ENCODE measurements at places on chromosomes 11 and 22.

GRCh38 chr11:11998091-11998781, 10.2 kb downstream of the DKK3 start:
- no peak for DNase-seq

DNA sequence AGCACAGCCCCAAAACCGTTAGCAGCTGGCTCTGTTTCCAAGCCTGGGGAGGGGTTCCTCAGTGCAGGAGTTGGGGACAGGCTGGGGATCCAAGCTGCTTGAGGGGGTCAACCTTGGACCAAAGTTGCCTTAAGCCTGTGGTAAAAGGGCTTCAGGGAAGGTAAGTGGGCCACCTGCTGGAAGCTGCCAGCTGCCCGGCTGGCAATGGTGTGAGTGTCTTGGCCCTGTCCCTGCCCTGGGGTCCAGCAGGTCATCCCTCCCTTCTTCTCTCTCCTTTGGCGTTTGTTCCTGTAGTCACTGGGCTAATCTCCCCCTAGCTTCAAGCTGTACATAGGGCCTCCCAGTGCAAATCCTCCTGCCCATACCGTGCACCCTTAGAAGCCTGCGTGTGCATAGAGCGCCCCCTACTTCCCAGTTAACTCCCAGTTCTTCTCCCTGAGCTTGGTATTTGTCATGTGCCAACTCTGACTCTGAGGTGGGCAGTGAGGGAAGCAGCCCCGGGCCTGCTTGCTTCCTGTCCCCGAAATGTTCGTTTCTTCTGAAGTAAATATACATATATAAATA, 4.4 kb downstream of the TMEM258 start:
- no peak for DNase-seq

GRCh38 chr11:69375316-69376154, 81.6 kb downstream of the MYEOV start:
- DNase-seq = no peak

- no peak for DNase-seq
Observed at GRCh38 chr11:83656796-83657330, 370.7 kb upstream of the CCDC90B start.

GRCh38 chr11:68504432-68505066, 44.0 kb downstream of the PPP6R3 start:
- DNase-seq = no peak

DNA sequence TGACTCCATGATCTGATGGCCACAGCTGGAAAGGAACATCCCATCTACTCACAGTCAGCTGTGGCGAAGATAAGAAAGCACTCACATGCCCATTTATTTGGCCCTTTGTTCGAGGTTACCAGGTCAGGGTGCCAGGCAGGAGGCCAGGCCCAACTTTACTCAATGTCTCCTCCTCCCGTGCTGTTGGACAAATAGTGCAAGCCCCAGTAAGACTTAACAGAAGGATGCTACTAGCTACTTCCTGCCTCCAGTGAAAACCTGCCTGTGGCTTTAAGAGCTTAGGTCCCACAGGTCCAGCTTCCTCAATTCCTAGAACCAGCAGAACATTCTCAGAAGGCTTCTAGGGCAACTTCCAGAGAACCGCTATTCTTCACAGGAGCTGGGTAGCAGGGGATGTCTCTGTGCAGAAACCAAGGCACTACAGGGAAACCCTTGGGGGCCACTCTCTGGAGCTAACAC, 12.9 kb upstream of the CRY2 start:
- no peak for DNase-seq

GRCh38 chr11:122167100-122167499, 51.1 kb upstream of the BLID start:
- no peak for DNase-seq

DNA sequence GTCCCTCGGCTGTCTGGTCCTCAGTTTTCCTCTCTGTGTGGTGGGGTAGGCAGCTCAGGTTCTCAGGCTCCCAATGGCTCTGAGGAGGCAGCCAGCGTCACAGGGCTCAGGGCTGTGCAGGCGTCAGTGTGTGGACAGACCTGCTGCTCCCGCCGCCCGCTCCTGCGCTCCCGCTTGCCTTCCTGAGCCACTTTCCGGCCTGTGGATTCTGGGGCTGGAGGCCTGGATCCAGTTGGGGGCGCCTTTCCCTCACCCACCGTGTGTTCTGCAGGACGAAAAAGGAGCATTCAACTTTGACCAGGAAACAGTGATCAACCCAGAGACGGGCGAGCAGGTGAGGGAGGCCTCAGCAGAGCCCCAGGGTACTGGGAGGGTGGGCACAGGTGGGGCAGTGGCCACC, 14.7 kb downstream of the DPP3 start:
- DNase-seq = no peak

Measured in NCI-H748 treated with DMSO at 0.1 percent for 48 hours (cell line).